Stimulated activated naive CD8-positive, alpha-beta T cell treated with anti-CD3 and anti-CD28 coated beads, Interleukin-15, Interleukin-2, amounts not matched to agents 100 U/mL and 50 U/mL, for 24 hours (primary cell): ENCODE measurements at places on chromosomes 2 and 18.

GRCh38 chr2:10518470-10519393 lies 70.6 kb upstream of the ODC1 start:
- DNase-seq = no peak

- DNase-seq = no peak
Measured at GRCh38 chr2:39717067-39717466, 51.4 kb downstream of the TMEM178A start.

DNA sequence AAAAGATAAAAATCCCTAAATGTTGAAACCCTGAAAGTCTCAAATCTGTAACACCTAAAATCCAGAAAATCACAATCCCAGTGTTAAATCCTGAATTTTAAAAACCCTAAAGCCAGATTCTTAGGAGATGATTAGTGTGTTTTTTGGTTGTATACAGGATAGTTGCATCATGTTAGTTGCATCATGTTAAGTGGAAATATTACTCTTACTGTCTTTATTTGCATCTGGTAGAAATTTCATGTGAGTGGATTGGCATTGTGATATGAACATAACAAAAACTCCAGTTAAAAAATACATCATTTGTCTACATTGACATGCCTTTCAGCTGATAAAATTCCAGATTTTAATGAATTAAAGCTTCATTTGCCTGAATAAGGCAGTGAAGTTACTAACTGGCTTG lies 683.1 kb upstream of the ACVR2A start:
- no peak for DNase-seq

DNA sequence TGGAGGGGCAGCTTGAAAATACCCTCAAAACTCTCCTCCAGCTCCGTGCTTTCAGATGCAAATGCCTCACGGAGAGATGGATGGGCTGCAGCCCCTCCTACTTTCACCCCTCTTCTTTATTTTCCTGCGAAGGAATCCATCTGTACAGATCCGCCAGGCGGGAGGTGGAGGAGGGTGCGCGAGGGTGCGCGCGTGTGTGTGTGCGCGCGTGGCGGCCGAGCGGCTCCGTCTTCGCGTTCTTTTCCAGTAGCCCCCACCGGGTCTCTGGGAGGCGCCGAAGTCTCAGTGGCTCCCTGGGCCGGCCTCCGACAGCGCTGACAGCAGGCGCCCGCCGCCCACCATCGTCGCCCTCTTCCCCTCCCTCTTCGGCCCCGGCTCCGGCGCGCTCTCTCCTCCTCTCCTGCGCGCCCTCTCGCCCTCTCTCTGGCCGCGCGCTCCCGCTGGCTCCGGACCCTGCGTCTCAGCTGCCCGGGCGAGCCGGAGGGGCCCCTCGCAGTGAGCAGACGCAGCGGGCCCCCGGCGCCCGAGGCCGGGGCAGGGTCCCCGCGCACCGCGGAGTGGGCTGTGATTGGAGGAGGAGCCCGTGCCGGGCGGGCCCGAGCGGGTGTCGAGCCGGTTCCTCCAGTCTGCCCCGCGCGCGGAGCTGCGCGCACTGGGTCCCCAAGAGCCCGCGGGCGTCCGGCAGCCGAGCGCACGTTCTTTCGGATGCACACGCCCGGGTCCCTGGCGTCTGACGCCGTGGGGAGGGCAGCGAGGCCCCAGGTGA lies at the start of gene CDH7:
CDH7 (plus strand) TSS at position 624 of the 766 bp plus-strand sequence. CDS start 11,831 bp downstream, outside the sequence.
- DNase-seq = no peak

DNA sequence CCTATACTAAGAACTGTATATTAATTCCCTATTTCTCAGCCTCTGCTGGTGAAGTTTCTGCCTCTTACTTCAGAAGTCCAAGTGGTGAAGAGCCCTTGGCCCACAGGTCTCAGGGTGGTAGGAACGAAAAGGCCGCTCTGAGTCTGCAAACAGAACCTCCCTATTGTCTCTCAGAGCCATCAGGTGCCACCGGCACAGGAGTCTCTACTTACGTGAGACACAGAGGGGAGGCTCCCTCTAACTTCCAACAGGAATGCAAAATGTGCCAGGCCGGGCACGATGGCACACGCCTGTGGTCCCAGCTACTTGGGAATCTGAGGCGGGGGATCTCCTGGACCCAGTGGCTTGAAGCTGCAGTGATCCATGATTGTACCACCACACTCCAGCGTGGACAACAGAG lies 143.0 kb downstream of the TPO start:
- no peak for DNase-seq

DNA sequence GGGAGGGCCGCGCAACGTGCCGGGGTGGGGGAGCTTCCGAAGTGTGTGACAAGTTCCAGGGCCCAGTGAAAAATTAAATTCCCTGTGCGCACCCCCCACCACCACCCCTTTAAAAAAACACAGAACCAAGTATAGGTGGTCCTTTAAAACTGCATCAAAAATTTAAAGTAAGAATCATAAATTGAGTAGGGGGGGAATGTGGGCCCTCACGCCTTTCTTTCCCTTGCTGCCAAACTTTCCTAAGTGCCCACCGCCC lies 2.5 kb downstream of the BCL11A start:
- no peak for DNase-seq

GRCh38 chr2:221775096-221775495 lies 203.0 kb upstream of the EPHA4 start:
- no peak for DNase-seq

- no peak for DNase-seq
Measured at GRCh38 chr2:200575957-200576356, 9.9 kb upstream of the AOX1 start.

DNA sequence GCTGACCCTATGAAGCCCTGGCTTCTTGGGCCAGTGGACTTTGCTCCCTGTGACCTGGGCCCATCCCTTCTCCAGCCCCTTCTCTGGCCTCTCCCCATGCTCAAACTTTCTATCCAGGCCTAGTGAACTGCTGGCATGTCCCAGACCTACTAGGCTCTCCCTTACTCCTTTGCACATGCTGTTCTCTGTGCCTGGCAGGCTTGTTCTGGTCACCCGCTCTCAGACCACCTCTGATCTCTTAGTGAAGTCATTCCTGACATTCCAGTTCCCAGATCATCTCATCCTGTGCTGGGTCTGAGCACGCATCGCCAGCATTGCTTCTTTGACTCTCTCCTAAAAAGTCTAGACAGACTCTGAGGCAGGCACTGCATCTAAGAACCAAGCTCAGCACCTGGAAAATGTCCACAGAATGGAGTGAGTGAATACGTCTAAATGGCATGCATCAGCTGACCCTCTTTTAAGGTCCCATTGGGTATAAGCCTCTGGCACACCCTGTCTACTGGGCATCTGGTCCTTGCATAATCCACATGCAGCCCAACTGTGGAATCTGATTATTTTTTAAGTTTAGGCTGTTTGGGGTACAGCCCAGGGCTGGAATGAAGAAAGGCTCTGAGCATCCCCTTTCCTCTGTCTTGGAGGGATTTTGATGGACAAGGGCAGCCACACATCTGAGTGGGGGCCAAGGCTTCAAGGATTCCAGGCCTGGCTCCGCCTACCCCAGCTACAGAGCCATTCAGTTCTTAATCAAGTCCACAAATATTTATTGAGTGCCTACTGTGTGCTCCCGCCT lies 130.6 kb upstream of the HAAO start:
- no peak for DNase-seq
